ENCODE measurements at places on chromosomes 7 and 10. TPM values are rescaled to one million over a fixed set of nuclear protein-coding genes. Genes with fewer than 3 reads are reported as not detected.

The CYP2W1 gene
- not detected for total RNA-seq

The RBAK gene
- 9.0 TPM for total RNA-seq

- H3K36me3 ChIP-seq: peaks cover 3% of the 10 kb centered on the region
- H3K4me1 ChIP-seq: no peaks in the 10 kb centered on the region
- no peak for DNase-seq
- no peaks in the 10 kb centered on the region for H3K27me3 ChIP-seq
- no peak overlapping the region for H3K27ac ChIP-seq
These were observed 355.6 kb downstream of the RNLS start for GRCh38 chr10:88227342-88228018.

- H3K4me1 ChIP-seq: peaks cover 23% of the 10 kb centered on the region
- H3K4me3 ChIP-seq: no peak overlapping the region
- H3K36me3 ChIP-seq: no peaks in the 10 kb centered on the region
- DNase-seq: no peak
These were observed 134.7 kb upstream of the AKR1E2 start for GRCh38 chr10:4691301-4691700.

DNA sequence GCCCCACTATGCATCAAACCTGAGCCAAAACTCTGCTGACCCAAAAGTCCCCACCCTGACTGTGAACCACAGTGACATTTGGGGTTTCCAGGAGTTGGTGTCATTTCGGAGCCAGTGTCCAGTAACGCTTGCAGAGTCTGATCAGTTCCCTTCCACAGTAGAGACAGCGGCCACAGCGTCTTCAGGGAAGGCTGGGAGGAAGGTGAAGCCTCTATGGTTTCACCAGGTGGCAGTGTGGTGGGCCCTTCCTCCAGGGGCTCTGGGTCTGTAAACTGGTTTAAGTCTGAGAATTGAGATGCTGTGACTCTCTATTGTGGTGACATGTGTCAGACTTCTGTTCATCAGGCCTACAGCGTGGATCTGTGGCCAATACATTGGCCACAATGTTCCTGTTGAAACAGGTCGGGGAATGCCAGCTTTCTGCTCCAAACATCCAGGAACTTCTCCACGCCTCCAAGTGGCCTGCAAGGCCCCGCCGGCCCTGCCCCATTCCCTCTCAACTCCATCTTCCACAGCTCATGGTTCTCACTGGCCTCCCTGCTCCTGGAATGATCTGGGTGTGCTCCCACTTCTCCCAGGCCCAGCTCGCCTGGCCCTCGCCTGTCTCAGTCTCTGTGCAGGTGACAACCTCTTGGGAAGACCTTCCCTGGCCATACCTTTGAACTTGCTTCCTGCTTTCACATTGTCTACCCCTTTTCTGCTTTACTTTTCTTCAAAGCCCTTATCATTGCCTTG, 124.5 kb upstream of the FAM20C start:
- no peak overlapping the region for H3K27ac ChIP-seq
- no peak for DNase-seq
- H3K4me3 ChIP-seq: no peak overlapping the region
- no peaks in the 10 kb centered on the region for H3K36me3 ChIP-seq
- peaks cover 1% of the 10 kb centered on the region for H3K27me3 ChIP-seq

Measured in activated CD4-positive, alpha-beta memory T cell treated with anti-CD3 and anti-CD28 coated beads for 36 hours (primary cell).